GM12891 (cell line): ENCODE measurements at places on chromosomes 2 and 18.

DNA sequence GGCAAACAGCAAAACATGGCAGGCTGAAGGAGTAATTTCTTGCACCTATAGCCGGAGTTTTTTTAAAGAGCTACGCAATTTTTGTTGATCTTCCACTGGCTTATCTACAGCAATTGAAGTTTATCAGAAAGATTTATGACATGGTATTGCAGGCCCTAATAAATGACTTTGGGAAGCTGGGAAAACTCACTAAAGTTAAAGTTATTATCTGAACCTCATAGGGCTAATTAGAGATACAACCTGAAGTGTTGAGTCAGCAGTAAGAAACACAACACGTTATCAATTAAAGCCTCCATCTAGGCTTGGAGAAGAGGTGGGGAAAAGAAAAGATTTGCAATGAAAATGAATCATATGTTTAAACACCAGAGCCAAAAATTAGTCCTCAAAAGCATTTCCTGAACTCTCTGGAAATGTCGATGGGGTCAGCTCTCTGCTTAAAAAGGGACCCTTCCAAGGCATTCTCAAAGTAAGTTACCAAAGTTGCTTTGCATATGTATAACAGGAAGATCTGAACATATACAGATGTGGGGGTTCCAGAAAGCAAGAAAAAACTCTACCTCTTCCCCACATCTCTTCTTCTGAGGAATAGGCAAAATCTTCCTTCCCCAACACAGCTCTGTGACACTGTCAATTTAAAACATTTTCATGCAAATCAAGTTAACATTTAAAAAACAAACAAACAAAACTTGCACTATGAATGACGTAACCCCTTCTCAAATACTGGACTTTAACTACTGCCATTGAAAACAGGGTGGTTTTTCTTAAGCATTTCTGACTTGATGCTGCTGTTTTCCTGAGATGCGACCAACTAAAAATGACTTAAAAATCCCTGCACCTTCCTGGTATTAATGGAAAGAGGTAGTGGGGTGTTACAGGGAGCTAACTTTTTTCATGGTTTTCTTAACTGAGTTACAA, 915.6 kb downstream of the NRXN1 start:
- no peak for DNase-seq

DNA sequence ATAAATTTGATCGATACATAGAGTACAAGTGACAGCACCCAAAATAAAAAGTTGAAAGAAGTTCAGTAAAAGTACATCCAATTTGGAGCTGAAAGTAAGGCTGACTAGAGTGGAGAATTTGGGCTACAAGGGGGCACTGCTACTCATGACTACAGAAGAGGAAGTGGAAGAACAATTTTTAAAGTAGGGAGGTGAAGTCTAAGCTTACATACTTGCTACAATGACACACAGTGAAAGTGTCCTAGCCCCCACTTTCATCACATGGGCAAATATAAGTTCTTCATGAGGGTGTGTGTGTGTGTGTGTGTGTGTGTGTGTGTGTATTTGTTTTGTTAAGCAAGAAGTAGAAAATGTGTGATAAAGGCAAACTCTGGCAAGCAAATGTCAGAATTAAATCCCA, 45.7 kb downstream of the MAP3K2 start:
- no peak for DNase-seq

DNA sequence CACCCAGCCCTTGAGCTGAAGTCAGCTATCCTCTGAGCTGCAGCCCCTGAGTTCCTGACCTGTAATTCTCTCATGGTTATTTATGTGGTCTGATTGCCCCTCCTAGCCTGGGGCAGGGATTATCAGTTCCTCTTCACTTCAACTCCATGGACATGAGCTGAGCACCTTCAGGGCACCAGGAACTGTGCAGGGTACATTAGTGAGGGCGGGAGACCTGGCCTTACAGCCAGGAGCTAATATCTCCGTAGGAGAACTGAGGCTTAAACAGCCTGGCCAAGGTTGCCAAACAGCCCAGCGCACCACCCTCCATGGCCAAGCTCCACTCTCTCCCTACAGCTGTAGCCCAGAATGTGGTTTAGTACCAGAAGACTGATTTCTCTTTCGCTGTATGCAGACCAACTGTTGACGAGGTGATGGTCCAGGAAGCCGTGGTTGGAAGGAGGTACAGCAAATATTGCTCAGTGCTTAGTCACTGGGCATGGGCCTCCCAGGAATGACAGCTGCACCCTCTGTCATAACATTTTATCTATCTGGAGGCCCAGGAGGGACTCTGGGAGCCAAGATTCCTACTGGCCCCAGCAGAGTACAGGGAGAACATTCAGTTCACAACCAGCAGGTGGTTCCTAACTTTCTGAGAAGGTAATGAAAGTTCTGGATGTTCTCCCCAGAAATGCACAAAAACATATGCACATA, 228.7 kb upstream of the SIX2 start:
- no peak for DNase-seq

DNA sequence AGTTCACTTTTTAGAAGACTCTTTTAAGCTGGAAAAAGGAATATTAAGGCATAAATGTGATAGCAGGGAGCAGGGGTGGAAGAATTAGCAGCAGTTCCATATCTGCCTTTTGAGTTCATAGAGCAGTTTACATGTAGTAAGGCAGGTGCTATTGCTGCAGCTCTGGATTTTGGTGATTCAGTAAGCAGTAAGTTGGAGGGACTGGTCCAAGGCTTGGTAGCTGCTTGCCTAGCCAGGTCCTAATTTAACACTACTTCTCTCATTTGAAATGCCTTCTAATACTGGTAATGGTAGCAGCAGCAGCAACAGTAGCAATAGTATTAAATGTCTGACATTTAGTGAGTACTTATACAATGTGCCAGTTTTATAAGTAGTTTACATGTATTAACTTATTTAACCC, 30.0 kb downstream of the HAT1 start:
- no peak for DNase-seq

GRCh38 chr2:107418708-107419107, 408.0 kb upstream of the RGPD4 start:
- DNase-seq, result no peak

DNA sequence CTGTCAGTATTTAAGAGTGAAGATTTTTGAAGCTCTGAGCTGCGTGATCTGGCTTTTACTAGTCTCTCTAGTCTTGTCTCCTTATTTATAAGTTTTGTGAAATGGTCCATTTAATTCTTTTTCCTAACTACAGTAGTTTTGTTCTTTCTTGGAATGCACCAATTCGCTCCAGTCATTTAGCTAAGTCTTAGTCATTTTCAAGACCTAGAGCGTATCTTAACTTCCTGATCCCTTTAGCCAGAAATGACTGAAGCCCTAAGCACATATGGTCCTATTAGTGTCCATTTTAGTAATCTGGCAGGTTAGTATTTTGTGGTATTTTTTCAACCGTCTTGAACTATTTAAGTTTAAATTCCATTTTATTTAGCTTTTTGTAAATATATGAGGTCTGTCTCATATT, 3.6 kb downstream of the BIRC6 start:
- DNase-seq, result no peak

- no peak for DNase-seq
Measured at GRCh38 chr18:9095297-9096006, 7.0 kb upstream of the NDUFV2 start.

- DNase-seq, result no peak
Measured at GRCh38 chr2:234451852-234452625, 44.8 kb downstream of the ARL4C start.

- no peak for DNase-seq
Measured at GRCh38 chr2:135471106-135471505, 59.9 kb downstream of the ZRANB3 start.

GRCh38 chr2:74646834-74647482, 1.2 kb downstream of the M1AP start:
- no peak for DNase-seq

- no peak for DNase-seq
Measured at GRCh38 chr18:5142131-5142530, 54.9 kb downstream of the AKAIN1 start.

- no peak for DNase-seq
Measured at GRCh38 chr18:59620381-59620780, 76.8 kb downstream of the CCBE1 start.

GRCh38 chr2:88091943-88092342, 24.3 kb downstream of the SMYD1 start:
- no peak for DNase-seq

DNA sequence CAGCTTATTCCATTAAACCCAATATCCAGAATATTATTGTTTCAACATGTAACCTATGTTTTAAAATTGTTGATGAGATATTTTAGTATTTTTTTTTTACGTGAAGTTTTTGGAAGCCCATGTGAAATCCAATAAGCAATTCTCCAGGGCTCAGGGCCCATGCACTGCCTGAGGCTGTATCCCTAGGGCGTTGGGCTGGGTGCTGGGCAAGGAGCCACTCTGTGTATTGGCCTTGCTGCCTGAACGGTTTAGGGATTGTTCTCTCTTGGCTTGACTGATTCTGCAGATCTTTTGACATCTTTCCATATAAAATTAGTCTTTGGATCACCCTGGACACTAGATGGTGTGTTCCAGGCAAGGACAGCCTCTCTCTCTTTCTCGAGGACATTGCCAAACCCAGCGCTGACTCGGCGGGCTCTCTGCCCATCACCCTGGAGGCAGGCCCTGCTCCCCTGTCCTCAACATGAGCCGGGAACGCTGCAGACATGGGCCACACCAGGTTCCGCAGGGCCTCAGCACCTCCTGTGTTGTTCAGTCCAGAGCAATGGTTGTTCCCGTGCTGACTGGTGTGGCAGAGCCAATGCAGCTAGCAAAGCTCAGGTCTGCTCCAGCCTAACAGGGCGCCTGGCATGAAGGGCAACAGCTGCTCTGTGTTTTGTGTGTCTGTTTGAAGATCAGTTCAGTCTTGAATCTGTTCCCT, 163.0 kb downstream of the SEPTIN10 start:
- no peak for DNase-seq

- DNase-seq, result no peak
Measured at GRCh38 chr2:81299841-81300240, 995.3 kb upstream of the LRRTM1 start.

- peak; percentile 91 for DNase-seq
Measured at GRCh38 chr2:171893824-171894611, at the start of gene SLC25A12. Gene SLC25A12, minus strand, starts transcription at chr2:171894244. Its CDS starts 30 bp downstream, at chr2:171894214.

GRCh38 chr2:157488877-157489276, 45.0 kb upstream of the CYTIP start:
- no peak for DNase-seq

GRCh38 chr18:21254576-21254975, 12.5 kb downstream of the GREB1L start:
- DNase-seq, result no peak

DNA sequence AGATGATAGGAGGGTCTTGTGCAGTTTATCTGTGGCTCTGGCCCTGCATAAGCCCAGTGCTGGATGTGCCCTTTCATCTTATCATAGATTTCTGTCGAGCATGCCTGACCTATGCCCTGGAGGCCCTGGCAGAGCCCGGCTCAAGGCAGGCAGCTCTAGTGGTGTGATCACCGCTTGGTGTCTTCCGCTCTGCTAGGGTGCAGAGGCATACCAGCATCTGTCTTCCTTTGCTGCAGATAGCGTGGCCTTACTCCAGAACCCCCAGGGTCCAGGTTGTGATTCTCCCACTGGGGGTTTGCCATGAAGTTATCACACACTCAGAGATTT, 13.7 kb upstream of the TRAF3IP1 start:
- DNase-seq, result no peak

DNA sequence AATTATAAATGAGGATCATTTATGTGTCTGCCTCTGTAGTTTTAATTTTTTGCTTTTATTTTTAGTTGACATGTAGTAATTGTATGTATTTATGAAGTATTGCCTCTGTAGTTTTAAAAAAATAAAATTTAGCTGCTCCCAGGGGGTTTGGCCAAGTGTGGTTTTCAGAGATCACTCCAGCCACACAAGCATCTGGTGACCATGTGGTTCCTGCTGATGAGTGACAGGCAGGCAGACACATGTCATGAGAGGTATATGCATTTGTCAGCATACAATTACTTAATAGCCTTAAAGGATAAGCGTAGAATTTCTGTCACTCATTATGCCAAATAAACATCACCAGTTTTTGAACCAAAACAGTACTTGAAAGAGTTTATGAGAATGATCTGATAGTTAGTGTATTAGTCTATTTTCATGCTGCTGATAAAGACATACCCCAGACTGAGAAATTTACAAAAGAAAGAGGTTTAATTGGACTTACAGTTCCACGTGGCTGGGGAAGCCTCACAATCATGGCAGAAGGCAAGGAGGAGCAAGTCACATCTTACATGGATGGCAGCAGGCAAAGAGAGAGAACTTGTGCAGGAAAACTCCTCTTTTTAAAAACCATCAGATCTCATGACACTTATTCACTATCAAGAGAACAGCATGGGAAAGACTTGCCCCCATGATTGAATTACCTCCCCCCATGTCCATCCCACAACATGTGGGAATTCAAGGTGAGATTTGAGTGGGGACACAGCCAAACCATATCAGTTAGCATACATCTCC, 29.6 kb downstream of the MREG start:
- no peak for DNase-seq

- DNase-seq, result no peak
Measured at GRCh38 chr18:48441405-48441881, 32.3 kb upstream of the ZBTB7C start.

DNA sequence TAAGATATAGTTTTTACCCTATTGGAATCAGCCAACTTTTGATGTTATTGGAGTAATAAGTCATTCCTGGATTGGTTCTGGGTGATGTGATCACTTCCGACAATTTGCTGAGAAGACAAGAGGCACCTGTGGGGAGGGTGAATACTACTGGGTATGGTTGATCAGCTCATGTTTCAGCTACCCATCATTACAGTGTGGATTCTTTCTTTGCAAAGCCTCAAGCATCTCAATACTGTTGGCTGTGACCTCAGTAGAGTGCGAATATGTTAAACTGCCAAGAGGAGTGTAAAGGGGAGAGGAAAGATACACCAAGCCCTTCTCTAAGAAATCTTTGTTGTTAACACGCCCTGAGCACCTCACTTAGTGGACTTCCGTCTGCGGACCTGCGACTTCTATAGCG, 317.7 kb downstream of the TDRD15 start:
- no peak for DNase-seq

- DNase-seq, result no peak
Measured at GRCh38 chr2:66888791-66889631, 454.1 kb downstream of the MEIS1 start.

DNA sequence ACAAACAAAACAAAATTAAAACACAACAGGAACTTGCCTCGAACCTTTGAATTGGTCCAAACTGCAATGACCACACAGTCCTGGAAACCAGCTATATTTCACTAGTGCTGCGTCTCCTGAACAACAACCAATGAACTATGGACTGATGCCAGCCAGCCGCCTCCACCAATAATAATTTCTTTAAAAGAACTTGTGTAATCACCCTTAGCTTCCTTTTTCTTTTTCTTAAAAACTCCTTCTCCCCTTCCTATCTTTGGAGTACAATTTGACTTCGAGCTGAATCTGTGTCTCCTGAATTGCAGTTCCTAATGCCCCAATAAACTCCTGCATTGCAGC, 1.6 kb upstream of the CXXC1 start:
- DNase-seq, result no peak

- no peak for DNase-seq
Measured at GRCh38 chr18:58280191-58280590, 236.2 kb downstream of the NEDD4L start.

- no peak for DNase-seq
Measured at GRCh38 chr2:15472876-15473275, 88.3 kb downstream of the NBAS start.

DNA sequence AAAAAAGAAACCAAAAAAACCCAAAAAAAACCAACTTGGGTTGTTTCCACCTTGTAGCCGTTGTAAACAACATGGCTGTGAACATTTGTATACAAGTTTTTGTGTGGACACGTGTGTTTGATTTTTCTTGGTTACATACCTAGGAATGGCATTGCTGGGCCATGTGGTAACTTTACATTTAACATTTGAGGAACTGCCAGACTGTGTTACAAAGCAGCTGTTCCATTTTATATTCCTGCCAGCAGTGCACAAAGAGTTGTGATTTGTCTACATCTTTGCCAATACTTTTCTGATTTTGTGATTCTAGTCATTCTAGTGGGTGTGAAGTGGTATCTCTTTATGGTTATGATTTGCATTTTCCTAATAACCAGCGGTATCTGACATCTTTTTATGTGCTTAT, 22.5 kb downstream of the LPIN1 start:
- DNase-seq, result no peak
